ENCODE measurements at places on chromosomes 5 and 9.

DNA sequence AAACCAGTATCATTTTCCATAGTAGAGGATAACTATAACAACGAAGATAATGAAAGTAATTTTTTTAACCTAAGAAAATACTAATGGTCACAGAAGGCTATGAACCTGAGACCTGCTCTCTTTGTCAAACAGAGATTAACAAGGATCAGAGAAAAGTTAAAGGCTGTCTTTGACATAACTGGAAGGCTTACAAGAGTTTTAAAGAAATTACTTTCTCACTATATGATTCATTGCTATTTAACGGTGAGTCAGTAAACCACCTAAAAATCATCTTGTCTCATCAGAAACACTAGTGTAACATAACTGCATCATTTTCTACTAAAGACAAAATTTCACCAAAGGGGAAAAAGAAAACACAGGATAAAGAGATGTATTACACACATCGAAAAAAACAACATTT, 19.3 kb downstream of the MLANA start:
- no peak for DNase-seq

DNA sequence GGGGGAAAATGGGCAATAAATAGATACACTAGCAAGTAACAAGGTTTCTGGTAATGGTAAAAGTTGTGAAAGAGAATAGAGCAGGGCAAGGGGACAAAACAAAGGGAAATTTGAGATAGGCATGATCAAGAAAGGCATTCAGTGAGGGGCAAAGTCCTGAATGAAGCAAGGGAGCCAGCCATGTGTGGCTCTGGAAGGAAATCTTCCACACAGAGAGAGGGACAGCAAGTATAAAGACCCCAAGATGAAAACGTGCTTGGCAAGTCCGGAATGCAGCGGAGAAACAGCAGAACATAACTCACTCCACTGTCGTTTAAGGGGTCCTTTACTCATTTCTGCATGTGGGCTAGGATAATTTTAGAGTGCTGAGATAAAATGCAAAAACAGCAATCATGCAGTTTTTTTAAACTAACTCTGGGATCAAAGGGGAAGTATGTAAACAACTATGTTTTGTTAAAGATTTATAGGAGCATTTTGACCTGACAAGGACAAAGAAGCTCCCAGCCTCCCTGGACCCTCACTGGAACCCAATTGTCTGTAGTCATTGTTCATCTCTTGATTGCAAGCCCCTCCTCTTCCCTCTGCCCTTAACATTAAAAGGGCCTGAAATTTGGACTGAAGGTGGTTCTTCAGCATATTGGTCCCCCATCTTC, 22.9 kb upstream of the AOPEP start:
- no peak for DNase-seq

DNA sequence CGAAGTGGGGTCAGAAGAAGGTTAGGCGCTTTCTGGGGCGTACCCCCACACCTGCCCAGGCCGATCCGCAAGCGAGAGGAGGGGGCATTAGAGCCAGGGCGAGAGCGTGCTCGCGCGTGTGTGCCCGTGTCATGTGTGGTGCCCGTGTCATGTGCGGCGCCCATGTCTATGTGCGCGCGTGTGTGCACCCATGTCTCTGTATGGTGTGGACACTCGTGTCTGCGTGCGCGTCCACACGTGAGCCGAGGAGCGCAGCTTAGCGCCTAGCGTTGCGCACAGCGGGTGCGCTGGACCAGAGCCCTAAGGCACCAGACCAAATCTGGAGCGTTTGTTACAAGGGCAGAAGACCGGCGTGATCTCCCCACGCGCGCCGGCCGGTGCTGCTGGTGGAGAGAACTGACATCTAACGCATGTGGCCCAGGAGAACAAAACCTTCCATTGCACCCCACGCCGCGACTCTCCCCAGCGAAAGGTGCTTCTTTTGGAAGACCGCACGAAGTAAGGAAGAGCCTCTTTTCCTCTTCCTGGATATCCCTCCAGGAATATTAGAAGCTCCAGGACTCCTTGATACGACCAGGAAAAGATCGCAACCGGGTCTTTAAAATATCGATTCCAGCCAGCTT, 644 bp downstream of the NIM1K start:
- DNase-seq, result no peak

GRCh38 chr9:19298436-19299000, 68.0 kb downstream of the DENND4C start:
- DNase-seq, result no peak

GRCh38 chr5:68505917-68506860, 290.6 kb downstream of the PIK3R1 start:
- no peak for DNase-seq

DNA sequence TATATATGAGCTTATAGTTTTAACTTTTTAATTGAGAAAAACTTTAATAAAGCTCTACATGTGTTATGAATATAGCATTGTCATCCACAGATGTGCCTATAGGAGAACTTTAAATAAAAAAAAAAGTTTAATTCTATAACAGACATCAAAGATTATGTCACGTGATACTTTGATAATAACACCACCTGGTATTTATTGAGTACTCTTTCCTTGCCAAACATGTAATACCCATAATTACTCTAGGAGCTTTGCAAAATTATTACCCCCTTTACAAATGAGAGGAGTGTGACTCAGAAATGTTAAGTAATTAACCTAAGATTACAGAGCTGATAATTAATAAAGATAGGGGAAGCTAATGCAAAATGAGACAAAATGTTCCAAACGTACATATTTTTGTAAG, 43.0 kb downstream of the ITGA2 start:
- no peak for DNase-seq

- DNase-seq, result no peak
These were observed 2.2 kb downstream of the NSMF start for GRCh38 chr9:137456864-137457405.

DNA sequence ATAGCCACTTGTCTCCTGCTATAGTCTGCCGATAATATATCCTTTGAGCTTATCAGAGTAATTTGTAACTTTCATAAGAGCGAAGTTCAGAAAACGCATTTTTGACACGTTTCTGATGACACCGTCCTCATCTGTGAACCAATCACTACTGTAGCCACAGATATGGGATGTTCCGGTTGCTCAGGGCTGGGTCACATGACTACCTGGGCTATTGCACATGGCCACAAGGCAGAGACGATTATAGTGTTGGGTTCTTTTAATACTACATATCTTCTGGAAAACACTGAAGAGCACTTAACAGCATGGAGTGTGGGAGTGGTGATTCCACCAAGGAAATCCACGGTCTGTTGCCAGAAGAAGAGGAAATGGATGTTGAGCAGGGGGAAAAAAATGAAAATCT, 115.0 kb upstream of the ADRA1B start:
- DNase-seq, result no peak

GRCh38 chr9:107394264-107394663, 95.3 kb downstream of the KLF4 start:
- no peak for DNase-seq

DNA sequence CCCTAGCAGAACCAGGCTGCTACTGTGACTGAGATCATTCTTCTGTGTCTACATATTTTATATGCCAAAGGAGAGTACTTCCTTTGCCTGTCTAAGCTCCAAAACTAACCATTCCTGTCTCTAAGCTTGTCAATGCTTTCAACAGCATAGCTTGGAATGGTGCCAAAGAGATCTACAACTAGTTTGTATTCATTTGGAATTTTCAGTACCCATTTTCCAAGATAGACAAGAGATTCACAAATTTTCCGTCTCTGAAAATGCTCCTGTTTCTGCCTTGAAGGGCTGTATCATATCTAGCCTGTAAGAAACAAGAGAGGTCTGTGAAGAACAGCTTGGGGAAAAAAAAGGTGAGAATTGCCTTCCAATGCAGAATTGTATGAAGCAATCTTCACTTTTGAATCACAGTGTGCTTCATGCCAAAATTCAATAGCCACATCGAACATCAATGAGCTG, 334.4 kb upstream of the ACTBL2 start:
- DNase-seq, result no peak

GRCh38 chr5:32859211-32859641, 148.1 kb downstream of the NPR3 start:
- DNase-seq, result no peak

- DNase-seq, result no peak
These were observed 1.2 kb upstream of the GABRA1 start for GRCh38 chr5:161846746-161847145.

- no peak for DNase-seq
These were observed 105.2 kb downstream of the RGS3 start for GRCh38 chr9:113568571-113569321.

- no peak for DNase-seq
These were observed 83.1 kb upstream of the FBXW11 start for GRCh38 chr5:172089298-172090117.

DNA sequence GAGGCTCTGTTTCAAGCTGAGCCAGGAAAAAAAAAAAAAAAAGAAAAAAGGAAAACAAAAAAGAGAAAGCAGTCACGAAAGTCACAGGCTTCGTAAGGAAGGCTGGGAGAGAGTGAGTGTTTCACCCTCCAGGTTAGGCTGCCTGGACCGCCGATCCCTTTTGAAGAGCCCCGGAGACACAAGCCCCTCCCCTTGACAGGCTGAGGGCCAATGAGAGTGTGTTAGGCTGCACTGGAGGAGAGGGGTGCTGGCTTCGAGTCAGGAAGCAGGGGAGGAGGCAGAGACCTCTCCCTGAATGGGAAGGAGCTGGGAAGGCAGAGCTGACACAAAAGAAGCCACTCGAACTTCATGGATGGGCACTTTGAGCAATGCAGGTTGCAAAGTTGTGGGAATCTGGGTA, at the start of gene NMUR2:
Gene NMUR2 (minus strand): TSS at position 135 of the 400 bp plus-strand sequence. CDS start 166 bp downstream, outside the sequence.
- no peak for DNase-seq

DNA sequence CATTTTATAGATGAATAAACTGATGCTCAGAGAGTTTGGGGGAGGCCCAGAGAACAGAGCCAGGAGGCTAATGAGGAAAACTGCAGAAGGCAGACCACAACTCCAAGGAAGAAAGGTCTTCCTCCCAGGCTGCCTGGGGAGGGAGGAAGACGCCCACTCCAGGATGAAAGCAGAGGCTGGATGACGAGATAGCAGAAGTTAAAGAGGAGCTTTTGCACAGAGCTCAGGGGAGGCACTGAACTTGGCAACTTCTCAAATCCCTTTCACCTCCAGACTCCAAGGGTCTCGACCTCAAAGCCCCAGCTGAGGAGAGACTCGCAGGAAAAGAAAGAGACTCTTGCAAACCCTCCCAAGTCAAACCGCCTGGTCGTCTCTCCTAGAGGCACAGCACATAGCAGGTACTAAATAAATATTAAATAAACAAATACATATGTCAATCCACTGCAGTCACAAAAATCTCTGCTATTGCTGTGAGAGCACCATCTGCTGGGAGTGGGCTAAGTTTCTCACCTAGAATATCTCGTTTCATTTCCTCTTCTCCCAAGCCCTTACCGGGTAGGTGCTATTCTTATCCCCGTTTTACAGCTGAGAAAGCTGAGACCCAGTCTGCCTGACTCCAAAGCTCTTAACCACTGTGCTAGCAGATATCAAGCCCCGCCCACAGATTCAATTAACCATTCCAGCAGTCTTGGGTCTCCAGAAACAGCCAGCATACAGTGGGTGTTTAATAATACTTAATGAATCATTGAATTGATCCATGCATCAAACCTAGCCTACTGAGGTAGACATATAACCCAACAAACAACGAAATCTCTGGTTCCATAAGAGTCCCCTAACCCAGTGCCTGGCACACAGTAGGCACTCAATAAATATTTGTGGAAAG, 97.8 kb upstream of the HAND1 start:
- DNase-seq, result no peak

DNA sequence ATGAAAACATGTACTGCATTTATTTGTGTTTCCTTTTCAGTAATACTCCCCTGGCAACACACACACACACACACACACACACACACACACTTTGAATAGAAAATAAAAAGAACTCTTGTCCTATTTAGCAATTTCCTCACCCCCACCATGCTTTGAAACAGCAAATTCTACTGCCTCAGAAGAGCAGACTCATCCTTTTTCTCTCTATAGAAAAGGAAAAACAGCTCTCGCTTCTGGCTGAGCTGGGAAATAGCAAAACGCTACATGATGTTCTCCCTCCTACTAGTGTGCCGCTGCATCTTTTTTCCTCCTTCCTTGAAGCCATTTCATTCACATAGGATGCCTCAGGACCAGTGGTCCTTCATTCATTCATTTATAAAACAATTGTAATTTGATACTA, 453.6 kb downstream of the CSNK1G3 start:
- DNase-seq, result no peak

DNA sequence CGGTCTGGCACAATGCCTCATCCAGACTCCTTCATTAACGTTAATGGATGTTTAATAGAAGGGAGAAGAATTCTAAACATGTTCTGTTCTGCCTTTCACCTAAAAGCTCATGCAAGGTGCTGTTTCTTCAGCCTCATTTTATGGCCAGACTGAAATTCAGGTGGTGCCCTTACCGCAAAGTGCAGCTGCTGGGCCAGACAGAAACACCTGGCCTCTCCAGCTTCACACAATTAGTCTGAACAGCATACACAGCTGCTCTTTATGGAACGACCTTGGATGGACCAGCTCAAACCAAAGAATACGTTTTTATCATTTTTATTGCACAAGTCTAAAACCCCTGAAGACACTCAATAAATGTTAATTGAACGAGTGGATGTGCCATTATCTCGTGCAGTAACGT, 4.6 kb downstream of the SNCAIP start:
- no peak for DNase-seq

GRCh38 chr9:94783102-94783682, 56.7 kb downstream of the AOPEP start:
- no peak for DNase-seq

GRCh38 chr9:99474186-99474585, 252.1 kb downstream of the SEC61B start:
- no peak for DNase-seq

DNA sequence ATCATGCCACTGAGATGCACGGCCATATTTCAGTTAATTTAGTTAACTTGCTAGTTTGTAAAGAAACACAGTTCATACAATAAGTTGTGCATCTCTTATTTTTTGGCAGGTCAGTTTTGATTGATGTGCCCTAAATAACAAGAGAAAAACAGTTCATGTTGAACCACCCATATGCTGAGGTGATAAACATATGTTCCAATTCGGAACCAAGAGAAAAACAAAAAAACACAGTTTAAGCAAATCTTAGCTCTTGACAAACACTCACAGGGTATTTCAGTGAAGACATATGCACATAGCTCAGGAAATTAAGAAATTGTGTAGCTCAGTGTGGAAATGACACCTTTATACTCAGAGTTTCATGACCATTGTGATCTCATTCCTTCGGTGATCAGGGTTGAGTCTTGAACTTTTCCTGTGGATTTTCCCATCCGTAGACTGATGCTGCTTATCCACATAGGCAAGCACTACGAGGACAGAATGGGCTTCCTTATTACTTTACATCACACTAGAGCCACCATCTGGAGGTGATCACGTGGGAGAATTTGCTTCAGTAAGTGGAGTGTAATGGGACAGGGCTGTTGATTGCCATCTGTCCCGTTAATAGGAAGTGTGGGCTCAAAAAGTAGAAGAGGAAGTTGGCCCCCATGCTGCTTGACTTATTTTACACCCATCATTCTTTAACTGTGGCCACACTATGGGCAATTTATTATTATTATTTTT, 773.0 kb downstream of the MTRR start:
- no peak for DNase-seq

Data from chondrocyte (in vitro differentiated cells).